ENCODE measurements at places on chromosomes 5 and 9.
A peak's percentile ranks its signal among the peaks of the same experiment; 100 is the strongest.

- no peak for DNase-seq
Measured at GRCh38 chr9:31013371-31013770, 1371.1 kb upstream of the ACO1 start.

DNA sequence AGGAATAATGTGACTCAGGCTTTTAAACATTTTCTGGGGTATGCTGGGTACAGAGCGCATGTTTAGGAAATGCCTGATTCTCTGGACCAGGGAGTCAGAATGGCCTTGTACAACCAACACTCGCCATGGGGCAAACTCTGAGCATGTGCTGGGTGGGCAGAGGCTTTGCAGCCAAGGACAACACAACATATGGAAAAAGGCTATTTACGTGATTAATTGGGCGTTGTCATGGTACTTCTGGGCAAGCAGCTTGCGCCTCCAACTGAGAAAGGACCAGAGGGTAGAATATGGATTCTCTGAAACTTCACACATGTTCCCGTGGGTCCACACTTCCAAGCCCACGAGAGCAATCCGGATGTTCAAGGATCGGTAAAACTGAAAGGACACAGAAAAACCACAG is 49.1 kb downstream of the NIPAL4 start:
- DNase-seq = no peak

DNA sequence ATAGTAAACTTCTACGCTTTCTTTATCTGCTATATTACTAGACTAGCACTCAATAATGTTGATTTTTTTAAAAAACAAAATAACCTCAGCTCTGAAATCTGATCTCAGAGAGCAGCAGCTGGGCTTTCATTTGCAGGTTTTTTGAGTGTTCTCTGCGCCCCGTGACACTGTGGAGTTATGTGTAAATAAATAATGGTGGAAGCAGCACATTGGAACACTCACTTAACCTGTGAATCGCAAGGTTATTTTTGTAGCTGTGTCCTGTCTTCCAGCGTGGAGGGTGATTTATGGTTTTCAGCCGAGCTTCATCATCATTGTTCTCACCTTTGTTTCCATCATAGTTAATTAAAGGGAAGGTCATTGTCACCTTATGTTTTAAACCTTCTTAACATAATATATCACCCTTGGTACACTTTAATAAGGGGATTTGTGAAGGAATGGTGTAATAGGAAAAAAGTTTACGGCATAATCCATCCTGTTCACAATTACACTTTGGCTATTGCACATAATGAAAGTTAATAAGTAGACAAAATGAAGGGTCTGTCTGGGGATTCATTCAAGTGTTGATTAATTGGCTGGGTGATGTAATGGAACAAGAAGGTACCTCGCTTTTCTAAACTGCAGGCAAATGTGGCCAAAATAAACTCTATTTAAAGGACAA is 493.3 kb upstream of the ADAMTS16 start:
- no peak for DNase-seq

DNA sequence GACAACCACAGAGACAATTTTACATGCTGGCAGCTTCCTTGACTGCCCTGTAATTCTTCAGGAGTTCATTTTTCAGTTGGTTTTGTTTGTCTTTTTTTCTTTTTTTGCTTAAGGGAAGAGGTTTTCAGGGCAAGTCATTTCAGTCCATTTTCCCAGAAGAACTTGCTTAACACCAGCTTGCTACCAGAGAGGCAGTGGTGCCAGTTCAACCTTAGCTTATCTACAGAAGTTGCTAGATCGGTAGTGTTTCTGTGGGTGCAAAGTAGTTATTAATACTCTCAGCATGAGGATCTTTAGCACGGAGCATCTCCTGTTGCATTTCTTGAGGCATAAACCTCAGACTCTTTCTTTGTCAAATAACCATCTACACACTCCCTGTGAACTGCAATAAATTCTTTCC is 1.1 kb downstream of the SPEF2 start:
- DNase-seq = no peak

DNA sequence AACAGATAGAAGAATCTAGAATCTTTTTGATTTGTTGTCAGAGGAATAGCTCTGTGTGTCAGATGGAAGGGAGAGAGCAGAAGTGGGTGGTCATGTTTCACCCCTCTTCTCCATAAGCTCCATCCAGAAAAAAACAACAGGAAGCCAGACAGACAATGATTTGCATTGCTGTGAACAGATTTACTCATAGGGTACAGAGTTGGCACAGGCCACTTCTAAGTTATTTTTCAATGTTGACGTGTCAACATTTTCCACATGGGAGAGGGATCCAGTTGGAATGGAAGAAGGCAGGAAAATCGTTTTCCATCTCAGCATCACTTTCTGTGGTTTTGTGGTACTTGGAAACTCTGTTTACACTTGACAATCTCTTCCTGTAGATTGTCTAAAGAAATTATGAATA is 86.7 kb downstream of the INSYN2B start:
- no peak for DNase-seq

DNA sequence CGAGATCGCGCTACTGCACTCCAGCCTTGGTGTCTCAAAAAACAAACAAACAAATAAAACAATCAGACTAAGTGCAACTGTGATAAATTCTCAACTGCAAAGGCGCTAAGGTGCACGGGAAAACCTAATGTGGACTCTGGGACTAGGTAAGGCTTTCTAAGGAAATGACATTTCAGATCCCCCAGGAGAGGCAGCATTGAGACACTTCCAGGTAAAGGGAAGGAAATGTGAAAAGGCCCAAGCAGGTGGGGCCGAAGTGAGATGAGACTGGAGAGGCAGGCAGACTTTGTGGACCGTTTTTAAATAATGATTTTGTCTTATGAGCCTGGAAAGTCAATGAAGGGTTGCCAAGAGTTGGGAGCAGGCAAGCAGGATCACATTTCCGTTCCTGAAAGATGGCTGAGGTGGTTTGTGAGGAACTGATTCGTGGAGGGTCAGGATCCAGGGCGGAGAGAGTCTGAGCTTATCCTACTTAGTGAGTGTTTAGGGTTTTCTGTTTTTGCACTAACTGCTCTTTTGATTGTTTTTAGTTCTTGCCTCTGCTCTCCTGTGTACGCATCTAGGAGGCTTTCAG is 2.0 kb upstream of the APBA1 start:
- no peak for DNase-seq

GRCh38 chr5:100901821-100902341 is 1.2 kb downstream of the ST8SIA4 start:
- no peak for DNase-seq

- no peak for DNase-seq
Measured at GRCh38 chr9:16028548-16028947, 475.7 kb downstream of the CCDC171 start.

GRCh38 chr5:80986382-80986781 is 26.2 kb downstream of the RASGRF2 start:
- no peak for DNase-seq

DNA sequence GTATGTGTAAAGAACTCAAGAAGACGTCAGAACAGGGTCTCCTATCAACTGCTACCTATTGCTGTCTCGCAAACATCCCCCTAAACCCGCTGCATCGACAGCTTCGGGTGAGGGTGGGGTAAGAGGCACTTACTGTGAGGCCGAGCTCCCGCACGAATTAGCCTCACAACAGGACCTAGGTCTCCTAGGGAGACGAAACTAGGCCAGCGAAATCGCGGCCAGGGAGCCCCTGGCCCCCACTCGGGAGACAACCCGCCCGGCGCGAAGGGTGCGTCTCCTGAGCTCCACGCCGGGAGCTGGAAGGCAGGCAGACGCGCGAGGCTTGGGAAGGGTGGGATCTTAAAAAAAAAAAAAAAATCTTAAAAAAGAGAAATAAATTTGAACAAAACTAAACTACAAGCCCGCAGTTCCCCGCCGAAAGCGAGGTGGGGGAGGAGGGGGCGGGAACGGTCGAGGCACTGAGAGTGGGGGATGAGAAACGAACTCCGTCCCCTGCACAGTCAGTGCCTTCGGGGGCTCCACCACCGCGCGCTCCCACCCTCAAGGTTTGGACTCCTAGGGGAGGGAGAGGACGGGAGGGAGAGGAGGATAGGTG is 33.0 kb upstream of the NFIB start:
- no peak for DNase-seq

DNA sequence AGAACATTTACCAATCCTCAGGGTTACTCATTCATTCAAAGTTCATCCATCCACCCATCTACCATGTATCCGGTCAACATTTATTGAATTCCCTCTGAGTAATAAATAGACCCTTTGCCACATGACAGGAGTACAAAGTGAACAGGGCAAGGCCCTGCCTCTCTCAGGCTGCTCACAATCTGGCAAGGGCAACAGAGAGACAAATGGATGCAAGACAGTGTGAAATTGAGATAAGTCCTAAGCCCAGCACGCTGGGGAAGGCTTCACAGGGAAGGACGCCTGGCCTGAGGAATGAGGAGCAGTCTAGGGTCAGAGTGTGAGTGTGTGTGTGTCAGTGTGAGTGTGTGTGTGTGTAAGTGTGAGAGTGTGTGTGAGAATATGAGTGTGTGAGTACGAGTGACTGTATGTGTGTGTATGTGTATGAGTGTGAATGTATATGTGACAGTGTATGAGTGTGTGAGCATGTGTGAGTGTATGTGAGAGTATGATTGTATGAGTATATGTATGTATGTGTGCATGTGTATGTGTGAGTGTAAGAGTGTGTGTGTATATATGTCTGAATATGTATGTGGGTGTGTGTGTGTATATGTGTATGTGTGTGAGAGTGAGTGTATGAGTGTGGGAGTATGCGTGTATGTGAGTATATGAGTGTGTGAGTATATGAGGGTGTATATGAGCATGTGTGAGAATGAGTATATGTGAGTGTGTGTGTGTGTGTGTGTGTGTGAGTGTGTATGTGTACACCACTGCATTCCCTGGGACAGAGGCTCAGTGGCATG is 145.6 kb downstream of the FSTL4 start:
- no peak for DNase-seq

DNA sequence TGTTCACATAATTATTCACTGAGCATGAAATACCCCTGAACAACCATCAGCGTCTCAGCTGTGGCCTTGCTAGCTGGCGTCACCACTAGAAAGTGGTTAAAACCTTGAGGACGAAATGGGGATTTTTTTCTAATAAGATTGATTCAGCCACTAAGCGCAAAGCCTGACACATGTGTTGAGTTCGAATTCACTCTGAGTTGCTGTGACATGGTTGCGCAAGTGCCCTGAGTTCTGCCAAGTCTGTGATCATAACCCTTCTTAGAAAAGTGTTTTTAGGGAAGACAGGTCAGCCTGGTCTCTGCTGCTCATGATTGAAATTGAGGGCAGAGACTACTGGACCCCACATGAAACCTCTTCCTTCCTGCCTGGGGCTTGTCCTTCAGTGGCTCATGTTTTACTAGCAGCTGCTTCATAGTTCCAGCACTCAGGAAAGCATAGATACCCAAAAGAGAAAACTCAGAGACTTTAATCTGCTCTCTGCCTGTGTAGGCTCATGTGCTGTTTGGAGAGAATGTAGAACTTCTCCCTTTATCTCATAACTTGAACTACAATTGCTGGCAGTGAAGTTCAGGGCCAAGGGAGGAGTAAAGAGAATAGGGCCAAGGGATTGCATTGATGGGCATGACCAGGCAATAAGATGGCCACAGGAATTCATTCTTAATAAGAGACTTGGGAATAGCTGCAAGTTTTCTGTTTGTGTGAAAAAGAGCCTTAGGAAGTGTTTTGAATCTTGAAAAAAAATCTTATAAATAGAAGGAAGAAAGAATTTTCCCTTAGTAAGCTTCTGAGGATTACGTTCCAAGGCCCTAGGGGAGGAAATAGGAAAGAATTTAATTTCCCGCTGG is 66.8 kb upstream of the CXCL14 start:
- DNase-seq = no peak

- no peak for DNase-seq
Measured at GRCh38 chr5:91132550-91132949, 250.6 kb downstream of the ARRDC3 start.

DNA sequence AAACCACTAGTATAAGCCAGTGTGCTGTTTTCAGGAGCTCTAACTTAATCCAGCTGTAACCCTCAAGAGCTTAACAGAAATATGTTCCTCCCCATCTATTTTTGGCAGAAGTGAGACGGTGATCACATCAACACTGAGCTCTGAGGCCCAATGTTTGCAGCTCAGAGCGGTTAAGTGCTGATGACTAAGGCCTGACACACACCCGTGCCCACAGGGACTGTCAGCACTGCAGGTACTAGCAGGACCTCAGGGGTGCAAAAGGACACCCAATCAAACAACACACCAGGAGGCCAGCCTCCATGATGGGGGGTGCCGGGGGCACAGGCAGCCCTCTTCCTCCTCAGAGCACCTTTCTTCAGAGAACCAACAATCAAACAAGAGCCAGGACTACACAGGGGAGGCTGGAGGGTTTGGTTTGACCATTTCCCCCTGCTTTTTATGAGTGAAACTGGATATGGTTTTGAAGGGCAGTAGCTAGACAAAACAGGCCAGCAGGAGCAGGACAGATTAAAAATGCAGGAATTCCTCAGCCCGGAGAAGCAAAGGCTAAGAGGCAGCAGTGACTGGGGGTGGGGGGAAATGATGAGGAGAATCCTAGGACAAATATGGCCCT is 61.3 kb downstream of the RAPGEF1 start:
- DNase-seq = peak; percentile 32

DNA sequence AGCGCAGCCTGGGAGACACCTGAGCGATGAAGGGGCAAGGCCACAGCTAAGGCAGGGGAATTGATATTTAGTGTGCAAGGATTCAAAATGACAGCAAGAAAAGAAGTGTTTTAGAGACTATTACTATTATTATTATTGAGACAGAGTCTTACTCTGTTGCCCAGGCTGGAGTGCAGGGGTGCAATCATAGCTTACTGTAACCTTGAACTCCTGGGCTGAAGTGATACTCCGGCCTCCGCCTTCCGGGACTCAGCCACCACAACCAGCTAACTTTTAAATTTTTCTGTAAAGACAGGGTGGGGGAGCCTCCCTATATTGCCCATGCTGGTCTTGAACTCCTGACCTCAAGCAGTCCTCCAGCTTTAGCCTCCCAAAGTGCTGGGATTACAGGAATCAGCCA is 3.3 kb upstream of the GRHPR start:
- no peak for DNase-seq

GRCh38 chr5:141003791-141004611 is 37.7 kb downstream of the PCDHAC2 start:
- no peak for DNase-seq

DNA sequence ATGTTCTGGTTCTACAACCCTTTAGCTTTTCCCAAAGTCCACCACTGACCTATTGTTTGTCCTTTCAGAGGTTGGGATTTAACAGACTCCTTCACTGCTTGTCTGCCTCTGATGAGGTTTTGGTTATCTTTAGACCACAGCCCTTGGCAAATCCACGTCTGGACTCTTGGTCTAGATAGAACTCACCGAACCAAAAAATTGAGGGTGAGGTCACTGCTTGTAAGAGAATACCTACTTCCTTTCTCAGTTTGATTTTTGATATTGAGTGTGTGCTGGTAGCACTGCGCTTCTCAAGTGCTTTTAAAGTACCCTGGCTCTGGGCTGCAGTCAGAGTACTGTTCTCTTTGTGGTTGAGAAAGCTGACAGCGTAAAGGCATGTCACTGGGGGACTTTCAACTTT is 61.7 kb downstream of the JMY start:
- no peak for DNase-seq

- no peak for DNase-seq
Measured at GRCh38 chr5:32779754-32780415, 68.8 kb downstream of the NPR3 start.

DNA sequence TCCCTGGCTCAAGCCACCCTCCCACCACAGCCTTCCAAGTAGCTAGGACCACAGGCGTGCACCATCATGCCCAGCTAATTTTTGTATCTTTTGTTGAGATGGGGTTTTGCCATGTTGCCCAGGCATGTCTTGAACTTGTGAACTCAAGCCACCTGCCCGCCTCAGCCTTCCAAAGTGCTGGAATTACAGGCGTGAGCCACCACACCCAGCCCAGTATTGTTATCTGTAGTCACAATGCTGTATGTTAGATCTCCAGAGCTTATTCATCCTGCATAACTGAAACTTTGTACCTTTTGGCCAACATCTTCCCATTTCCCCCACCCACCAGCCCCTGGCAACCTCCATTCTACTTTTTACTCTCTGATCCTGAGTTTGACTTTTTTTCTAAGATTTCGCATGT is 37.5 kb downstream of the CREBRF start:
- DNase-seq = no peak

All from substantia nigra (tissue), 51 donors.